Right cardiac atrium (tissue), 5 donors: ENCODE measurements at places on chromosomes 2 and 18.

DNA sequence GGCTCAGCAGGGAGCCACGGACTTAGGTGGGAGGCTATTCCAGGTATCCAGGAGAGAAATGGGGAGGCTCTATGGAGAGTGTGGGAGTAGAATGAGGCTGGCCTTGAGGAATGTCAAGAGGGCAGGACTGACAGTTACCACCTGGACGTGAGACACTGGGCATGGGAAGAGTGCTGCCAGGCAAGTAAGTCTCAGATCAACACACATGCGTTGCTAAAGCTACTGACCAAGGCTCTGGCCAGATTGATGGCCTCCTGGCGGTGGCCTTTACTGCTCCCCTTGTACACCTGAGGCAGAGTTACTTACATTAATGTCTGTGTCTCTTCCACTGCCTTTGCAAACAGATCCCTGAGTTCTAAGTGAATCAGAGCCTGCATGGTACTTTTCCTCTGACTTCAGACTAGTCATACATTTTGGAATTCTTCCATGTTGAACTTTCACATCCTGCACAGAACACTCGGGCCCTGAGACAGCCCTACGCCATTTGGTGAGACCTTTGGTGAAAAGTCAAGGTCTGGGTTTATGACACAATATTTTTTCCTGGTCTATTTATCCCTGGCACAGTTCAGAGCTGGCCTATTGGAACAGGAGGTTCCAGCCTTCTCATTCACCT is 398.8 kb upstream of the TRIB2 start:
- no peak for DNase-seq

GRCh38 chr2:10559634-10560224 is 111.6 kb upstream of the ODC1 start:
- DNase-seq, result no peak

DNA sequence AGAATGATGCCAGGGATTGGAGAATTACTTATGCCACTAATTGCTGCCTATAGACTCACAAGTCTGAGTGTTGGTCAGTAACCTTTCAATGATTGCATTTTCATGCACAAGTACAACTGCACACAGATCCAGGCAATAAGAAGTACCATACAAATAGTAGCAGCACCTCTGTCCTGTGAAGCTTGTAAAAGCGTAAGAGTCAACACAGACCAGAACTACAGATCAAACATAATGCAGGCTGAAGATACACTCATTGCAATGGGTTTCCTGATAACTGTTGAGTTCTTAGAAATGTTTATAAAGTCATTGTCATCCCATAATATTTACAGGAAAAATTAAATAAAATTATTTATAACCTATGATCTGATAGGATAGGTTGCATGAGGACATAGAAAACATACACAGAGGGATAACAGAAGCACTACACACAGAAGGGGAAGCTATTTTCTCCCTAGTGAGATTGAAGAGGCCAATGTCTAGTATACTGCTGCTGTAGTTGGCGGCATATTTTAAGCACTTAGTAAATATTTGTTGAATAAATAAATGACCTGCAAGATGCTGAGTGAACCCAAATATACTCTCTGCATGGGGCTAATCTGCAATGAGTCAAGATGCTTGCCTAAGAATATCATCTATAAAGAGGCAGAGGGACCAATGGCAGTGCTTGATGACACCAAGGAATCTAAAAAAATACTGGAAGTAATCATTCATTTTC is 5.7 kb upstream of the PIK3C3 start:
- DNase-seq, result no peak

DNA sequence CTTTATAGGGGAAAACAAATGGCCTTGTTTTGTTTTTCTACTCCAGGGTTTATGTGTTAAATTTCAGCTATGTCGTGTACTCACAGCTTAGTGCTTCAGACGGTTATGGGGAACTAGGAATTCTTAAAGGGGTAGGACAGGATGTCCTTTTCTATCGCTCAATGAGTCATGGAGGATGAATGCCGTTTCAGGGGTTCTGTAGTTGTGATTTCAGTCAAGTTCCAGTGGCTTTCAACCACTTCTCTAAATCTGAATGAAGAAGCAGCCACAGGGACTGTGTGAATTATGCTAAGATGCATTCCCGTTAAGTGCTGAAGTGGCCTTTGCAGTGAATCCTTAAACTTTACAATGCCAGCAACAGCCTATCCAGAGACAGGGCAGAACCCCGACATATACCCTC is 1231.7 kb upstream of the ZEB2 start:
- no peak for DNase-seq

- DNase-seq, result no peak
Measured at GRCh38 chr2:57460396-57461276, 586.0 kb upstream of the VRK2 start.

- DNase-seq, result no peak
Measured at GRCh38 chr18:79853303-79853992, 55.7 kb downstream of the KCNG2 start.

- DNase-seq, result no peak
Measured at GRCh38 chr2:121491518-121491917, 39.2 kb upstream of the RNU4ATAC start.

- no peak for DNase-seq
Measured at GRCh38 chr18:46211816-46212215, 107.6 kb downstream of the HAUS1 start.

GRCh38 chr2:232950751-232951150 is 62.3 kb downstream of the NGEF start:
- DNase-seq, result no peak

DNA sequence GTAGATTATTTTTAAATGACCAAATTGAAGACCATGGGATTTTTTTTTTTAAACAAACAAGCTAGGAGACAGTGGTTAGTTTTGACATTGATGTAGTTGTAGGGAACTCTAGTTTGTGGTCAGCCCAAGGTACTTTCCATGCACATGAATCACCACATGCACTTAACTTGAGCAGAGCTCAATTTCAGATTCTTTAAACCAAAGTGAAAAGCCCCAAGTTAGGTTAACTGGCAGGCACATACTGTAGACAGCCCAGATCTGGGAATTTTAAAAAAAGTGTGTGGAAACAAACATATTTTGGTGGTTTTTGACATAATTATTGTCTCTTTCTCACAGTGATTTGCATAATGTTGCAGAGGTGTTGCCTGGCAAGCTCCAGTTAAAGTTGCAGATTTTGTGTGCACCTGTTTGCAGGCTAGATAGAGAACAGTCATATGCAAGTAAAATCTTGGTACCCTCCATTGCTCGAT is 88.4 kb downstream of the BCL2L11 start:
- no peak for DNase-seq

DNA sequence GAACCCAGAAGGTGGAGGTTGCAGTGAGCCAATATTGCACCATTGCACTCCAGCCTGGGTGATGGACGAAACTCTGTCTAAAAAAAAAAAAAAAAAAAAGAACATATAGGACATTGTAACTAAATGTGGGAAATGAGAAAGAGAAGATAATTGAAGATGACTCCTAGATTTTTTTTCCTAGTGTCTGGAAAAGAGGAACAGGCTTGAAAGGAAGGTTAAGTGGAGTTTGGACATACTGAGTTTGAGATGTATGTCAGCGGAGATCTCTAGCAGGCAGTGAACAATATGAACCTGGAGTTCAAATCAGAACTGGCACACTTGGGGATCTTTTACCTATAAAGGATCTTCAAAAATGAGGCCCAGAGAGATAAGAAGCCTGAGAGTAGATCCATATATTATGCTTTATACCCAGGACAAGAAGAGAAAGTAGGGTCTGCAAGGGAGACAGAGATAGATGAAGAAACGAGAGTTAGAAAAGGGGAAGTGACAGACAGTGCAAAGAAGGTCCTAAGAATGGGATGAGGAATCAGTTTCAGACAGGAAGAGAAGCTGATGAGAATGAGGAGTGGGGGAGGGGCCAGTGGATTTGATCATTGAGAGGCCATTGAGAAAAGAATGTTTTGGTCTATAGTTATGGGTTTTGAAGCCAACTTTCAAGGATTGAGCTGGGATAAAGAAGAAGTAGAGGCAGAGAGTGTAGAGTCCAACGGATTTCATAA is 46.9 kb upstream of the CD28 start:
- DNase-seq, result no peak

- no peak for DNase-seq
Measured at GRCh38 chr2:102707796-102708695, 53.8 kb upstream of the TMEM182 start.

GRCh38 chr18:69998523-69998987 is 50.9 kb upstream of the CD226 start:
- peak; percentile 48 for DNase-seq

GRCh38 chr18:32480581-32480980 is 9.9 kb upstream of the GAREM1 start:
- DNase-seq, result no peak

DNA sequence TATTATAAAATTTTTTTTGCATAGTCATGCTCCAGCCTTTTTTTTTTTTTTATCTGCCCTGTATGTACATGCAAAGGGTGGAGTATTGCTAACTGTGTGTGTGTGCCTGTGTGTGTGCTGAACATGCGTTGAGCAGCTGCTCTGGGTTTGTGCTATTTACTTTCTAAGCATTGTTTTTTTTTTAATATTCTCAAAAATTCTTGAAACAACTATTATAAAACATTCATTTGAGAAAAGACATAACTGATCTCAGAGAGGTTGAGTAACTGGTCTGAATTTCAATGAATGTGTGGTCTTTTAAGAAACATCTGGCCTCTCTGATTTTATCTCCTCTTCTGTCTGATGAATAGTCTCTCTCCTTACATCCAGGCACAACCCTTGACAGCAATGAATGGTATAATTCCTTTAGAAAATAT is 366.0 kb upstream of the SLC14A2 start:
- DNase-seq, result no peak

- no peak for DNase-seq
Measured at GRCh38 chr2:128781166-128781565, 462.5 kb upstream of the HS6ST1 start.

GRCh38 chr2:235365743-235366142 is 128.1 kb upstream of the AGAP1 start:
- no peak for DNase-seq

DNA sequence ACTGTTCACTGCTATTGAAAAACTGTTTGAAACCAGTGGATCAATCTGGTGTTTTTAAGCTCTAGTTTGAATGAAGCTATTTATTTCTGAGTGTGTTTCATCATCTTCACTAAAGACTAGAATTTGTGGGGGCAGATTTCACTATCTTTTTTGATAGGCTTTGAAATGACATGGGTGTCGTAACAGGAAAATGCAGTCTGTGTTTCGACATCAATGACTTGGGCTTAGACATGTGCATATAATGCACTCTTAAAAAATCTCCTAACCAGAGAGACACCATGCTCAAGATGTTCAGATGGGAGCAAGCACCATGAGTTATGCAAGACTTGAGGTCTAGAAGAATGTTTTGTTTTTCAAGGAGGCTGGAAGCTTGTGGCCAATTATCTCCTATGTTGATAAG is 221.6 kb downstream of the GPD2 start:
- DNase-seq, result no peak
